ENCODE measurements at places on chromosomes 13 and 19.

DNA sequence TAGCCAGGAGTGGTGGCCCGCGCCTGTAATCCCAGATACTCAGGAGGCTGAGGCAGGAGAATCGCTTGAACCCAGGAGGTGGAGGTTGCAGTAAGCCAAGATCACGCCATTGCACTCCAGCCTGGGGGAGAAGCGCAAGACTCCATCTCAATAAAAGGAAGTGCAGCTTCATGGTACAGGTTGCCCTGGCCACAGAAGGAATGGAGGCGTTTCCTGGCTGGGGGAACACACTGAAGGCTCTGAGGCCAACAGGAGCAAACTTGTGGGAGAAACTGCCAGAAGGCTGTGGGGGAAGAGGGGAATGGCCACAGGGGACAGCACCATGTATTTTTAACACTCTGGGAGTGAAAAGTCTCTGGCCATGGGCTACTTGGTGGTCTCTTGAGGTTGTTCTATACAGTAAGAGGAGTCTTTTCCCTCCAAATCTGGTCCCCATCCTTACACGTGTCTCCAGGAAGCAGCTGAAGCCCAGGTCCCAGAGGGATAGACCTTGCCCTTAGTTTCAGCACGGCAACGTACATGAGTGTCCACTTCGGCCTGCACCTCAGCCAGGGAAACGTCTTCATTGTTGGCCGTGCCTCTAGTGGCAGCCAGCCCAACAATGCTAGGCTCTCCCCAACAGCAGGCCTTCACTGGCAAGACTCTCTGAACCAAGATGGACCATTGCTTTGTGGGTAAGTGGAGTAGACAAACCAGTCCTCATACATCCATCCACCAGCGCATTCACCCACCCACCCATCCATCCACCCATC is 7.4 kb downstream of the MICOS13 start:
- no peak for DNase-seq

DNA sequence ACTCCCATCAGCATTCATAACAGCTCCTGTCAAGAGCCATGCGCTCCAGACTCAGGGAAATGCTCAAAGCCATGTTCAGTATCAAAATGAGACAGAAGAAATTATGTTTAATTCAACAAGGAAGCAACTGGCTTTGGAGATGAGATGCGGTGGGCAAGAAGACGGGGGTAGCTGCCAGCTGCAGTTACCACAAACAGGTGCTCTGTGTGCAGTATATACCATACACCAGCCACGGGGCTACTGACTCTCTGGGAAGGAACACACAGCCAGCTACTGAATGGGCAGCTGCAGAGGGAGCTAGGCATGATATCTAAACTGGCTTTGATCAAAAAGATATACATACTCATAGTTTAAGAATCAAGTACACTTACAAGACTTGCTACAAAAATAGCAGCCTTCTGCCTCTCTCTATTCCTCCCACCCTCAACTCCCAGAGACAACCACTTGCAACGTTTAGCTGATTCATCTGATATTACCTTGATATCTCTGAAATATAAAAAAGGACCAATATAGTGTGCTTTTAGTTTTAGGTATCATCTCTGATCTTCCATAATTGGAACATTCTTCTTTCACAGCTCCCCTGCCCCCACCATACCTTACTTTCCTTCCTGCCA is 593.0 kb downstream of the UQCRFS1 start:
- DNase-seq = no peak

GRCh38 chr13:48486362-48486761 is 46.5 kb downstream of the RCBTB2 start:
- no peak for DNase-seq

GRCh38 chr13:33164331-33164730 is 121.2 kb downstream of the STARD13 start:
- no peak for DNase-seq

- DNase-seq = no peak
Observed at GRCh38 chr19:44754750-44755080, 6.2 kb downstream of the BCL3 start.

- no peak for DNase-seq
Observed at GRCh38 chr13:97316390-97316789, 94.3 kb downstream of the MBNL2 start.

- no peak for DNase-seq
Observed at GRCh38 chr13:69904784-69905183, 202.8 kb upstream of the ATXN8OS start.

DNA sequence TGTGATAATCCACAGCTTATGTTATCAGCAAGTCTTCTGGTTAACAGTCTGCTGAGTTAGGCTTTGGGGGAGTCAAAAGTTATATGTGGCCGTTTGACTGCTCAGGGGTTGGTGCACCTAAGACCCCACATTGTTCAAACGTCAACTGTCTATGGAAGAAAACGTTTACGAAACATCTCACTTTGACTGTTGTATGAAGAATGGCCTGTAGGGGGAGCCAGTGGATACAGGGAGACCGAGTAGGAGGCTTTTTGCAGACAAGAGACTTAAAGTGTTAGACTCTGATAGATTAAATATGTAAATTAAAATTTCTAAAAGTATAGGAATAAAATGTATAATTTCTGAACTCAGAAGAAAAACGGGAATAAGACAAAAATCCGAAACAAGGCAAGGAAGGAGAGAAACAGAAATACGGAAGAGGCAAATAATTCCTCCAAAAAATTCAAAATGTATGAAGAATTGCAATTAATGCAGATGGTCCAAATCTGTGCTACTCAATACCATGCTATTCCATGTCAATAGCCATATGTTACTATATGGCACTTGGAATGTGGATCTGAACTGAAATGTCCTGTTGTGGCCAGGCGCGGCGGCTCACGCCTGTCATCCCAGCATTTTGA is 37.8 kb downstream of the TNFSF14 start:
- DNase-seq = peak; percentile 51

- DNase-seq = peak; percentile 81
Observed at GRCh38 chr19:8252922-8253589, 43.9 kb downstream of the CERS4 start.

- DNase-seq = no peak
Observed at GRCh38 chr19:15445227-15445605, 4.5 kb downstream of the WIZ start.

GRCh38 chr13:25654322-25654721 is 282.5 kb downstream of the ATP8A2 start:
- DNase-seq = peak; percentile 83

DNA sequence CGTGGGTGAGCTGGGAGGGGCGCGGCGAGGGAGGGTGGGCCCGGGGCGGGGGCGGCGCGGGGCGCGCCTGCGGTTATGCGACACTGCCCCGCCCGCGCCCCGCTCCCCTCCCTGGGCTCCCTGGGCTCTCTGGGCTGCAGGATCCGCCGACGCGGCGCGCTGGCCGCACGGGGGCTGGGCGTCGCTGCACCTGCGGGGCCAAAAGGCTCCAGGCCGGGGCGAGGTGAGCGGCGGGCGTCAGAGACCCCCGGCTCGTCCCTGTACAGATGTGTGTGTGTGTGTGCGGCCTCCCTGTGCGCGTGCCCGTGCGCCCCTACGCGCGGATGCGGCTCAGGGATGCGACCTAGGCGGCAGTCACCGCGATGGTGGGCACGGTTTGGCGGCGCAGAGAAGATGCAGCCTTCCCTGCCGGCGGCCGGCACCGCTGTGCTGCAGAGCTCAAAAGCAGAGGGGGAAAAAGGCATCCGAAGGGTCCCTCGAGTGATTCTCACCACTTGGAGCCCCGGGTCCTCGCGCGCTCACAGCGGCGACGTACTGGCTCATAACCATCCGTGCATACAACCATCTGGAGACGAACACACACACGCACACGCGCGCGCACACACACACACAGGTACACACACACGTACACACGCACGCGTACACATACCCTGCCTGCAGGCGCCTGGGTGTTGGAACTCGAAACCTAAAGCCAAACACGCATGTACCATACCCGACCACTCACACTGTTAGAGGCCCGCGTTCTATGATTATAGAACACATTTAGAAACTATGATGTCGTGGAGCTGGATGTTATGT is 709 bp downstream of the ATP8A2 start:
- DNase-seq = no peak

GRCh38 chr19:29793116-29793727 is 18.6 kb upstream of the CCNE1 start:
- DNase-seq = no peak

- DNase-seq = no peak
Observed at GRCh38 chr19:9528757-9529336, 9.6 kb downstream of the ZNF426 start.

GRCh38 chr19:10190026-10190425 is 4.7 kb downstream of the DNMT1 start:
- no peak for DNase-seq

DNA sequence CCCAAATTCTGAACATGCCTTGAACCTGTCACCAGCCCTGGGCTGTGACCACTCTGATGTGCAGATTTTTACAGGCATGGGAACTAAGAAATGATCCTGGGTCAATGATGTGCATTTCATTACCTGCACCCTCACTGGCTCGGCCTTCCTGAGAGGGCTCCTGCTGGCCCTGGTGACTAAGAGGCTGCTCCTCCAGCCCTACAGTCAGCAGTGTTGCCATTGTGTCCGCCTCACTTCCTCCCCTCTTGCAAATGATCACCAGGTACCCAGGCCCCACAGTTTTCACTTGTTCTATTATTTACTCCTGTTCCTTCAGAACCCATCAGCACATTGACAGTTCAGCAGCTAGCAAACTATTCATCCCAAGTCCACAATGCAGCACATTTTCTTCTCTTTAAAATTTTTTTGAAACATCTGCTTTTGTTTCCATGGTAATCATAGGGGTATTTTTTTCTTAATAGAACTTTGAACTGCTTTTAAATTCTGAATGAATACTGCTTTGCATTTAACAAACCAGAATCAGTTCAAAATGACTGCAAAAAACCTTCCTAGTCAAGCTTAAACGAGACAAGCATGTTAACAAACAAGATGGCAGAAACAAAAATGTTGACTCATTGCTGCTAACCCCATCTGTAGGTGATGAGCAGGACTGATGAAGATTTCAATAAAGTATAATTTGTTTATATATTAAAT is 29.3 kb downstream of the STARD13 start:
- DNase-seq = no peak

Data from NCI-H2171 treated with DMSO at 0.1 percent for 48 hours (cell line).